Stimulated activated CD8-positive, alpha-beta memory T cell treated with anti-CD3 and anti-CD28 coated beads, Interleukin-4, amount 100 ng/mL, for 1 hour (primary cell): ENCODE measurements at places on chromosomes 2 and 18.

DNA sequence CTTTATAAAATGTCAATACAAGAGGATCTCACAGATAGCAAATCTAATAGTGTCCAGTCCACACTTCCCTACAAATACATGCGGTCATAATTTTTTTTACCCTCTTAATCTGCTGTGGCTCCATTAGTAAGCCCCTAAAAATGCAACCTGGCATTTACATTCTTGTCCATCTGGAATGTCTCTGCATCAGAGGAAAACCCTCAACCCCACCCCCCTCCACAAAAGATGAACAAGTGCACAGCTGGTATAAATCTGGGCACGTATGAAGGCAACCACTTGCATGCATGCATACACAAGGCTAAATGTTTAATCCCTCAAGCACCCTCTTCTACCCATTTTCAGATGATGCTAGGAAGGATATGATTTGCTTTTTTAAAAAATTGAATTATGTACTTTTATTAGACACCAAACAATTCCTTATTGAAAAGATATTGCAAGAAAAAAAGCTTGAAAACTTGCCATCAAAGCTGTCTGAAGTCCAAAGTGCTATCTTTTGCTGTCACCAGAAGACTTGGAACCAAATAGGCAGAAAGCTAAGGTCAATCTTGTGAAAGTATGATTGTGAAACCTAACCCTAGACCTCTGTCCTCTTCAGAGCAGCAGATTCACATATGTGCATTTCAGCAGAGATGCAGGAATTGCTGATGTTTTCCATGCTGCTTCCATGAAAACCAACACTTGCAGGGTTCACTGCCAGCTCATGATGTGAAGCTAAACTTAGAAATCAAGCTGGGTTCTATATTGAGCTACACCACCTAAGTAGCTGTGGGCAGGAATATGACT is 39.0 kb downstream of the IRS1 start:
- no peak for DNase-seq

DNA sequence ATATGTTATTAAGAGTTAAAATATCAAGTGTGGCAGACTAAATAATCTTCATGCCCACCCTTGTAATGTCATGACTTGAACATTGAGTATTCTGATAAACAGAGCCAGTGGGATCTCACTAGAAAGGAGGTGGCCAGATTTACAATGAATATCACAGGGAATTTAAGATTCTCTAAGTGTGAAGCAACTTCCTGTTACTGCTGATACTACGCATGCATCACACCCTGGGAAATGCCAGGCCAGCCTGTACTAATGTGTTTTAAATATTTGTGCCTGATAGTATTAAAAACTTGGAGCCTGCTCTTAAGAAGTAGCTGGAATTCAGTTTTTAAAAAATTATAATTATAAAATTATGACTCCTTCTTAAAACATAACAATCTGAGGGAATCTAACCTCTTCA is 148.3 kb downstream of the LAMA3 start:
- DNase-seq, result no peak

GRCh38 chr2:70767079-70767698 is 811 bp downstream of the ADD2 start:
- no peak for DNase-seq

DNA sequence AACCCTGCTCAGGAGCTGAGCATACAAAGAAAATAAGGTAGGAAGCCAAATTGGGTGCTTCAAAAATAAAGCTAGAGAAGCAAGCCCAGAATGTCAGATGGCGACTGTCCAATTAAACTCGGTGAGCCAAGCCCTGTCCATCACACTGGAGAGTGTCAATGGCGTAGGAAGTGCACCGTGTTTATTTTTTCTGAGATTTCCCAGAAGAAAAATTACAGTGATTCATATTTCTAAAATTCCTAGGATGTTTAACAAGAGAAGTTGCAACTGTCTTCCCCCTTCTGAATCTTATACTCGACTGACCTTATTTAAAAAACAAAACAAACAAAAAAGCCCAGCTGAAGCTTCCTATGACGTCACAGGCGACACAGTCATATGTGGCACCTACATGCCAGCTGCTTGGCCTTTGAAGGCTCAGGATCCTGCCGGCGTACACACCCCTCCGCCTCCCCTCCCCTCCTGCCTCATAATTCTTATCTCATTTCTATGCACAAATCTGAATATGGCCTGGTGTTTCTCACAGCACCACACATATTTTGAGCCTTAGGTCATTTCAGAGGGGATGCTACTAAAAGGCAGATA is 60.8 kb downstream of the MBP start:
- no peak for DNase-seq

DNA sequence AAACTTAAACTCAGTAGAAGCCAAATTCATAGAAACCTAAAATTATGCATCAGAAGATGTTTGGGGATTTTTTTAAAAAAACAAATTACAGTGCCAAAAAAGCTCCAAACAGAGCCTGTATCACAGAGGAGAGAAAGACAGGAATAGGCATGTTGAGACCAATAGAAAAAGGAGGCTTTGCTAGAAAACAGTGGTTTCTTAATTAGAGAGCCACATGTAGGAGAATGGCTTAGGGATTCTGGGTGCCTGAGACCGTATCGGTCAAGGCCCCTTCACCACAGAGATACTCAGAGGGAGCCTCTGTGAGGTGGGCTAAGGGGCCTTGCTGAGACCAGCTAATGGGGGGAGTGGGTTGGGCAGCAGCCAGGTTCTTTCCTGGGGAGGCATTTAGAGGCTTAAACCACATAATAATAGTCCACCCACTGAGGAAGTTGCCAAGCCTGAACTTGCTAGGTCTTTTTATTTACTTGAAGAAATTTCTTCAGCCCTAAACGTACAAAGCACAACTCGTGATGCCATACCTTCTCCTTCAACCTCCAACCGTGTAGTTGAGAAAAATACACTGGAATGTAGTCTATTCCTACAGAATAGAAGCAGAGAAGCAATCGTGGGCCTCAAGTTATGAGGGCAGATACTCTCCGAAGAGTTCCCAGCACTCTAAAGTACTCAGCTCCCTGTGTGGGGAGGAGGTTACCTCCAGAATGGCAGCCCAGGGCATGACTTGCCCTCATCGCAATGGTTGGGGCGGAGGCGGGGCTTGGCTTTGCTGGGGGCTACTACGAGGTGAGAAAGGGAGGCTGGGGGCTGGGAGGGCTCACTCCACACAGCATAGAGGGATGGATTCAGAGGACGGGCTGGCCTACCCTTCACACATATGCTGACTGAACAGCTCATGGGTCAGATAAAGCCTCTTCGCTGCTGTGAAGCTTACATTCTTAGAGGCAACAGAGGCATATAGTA is 237.9 kb downstream of the TPGS2 start:
- no peak for DNase-seq

GRCh38 chr2:240898108-240898730 is 2.3 kb upstream of the MAB21L4 start:
- no peak for DNase-seq

GRCh38 chr2:172460780-172461201 is 33.4 kb downstream of the ITGA6 start:
- DNase-seq, result no peak
